Progenitor cell of endocrine pancreas (in vitro differentiated cells): ENCODE measurements at places on chromosomes 5 and 9. TPM values are rescaled to one million over a fixed set of nuclear protein-coding genes. Genes with fewer than 3 reads are reported as not detected.

GRCh38 chr5:57259704-57260103 lies 85.8 kb downstream of the GPBP1 start:
- peaks cover 10% of the 10 kb centered on the region for H3K4me1 ChIP-seq
- no peaks in the 10 kb centered on the region for H3K27me3 ChIP-seq
- no peak for DNase-seq
- H3K4me3 ChIP-seq, result no peak overlapping the region
- no peak overlapping the region for H3K27ac ChIP-seq

Gene SPAG8
- 2.9 and 3.2 TPM in 2 replicates for total RNA-seq

- DNase-seq, result no peak
- H3K27me3 ChIP-seq, result peaks cover 15% of the 10 kb centered on the region
- no peak overlapping the region for H3K27ac ChIP-seq
These were observed 435.9 kb upstream of the TLE4 start for GRCh38 chr9:79135681-79136415.

- H3K4me1 ChIP-seq, result no peaks in the 10 kb centered on the region
- H3K36me3 ChIP-seq, result no peaks in the 10 kb centered on the region
- H3K4me3 ChIP-seq, result no peak overlapping the region
These were observed 81.3 kb upstream of the IRX4 start for GRCh38 chr5:1963941-1964451.

DNA sequence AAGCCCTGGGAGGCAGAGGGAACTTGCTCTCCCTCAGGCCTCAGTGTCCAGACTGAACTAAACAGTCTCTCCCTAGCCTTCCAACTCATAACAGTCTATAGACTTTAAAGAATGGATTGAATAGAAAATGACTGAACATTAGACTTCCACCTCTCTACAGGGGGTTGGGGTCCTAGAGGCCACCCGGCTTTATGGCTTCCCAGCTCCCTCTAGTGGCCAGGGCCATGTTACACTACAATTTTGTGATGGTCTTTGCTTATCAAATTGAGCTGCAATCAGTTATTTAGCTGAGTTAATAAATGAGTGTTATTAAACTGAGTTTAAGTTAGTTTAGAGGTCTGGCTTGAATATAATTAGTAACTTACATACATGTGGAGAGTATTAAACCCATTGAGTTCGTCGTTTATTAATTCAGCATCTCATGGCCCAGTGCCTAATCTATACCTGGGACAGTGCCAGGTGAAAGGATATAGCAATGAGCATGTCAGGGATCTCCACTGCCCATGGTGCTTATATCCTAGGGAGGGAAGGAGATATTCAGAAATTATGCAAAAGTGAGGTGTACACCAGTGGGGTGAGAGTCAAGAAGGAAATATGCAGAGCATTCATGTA lies 105.2 kb downstream of the SH3TC2 start:
- H3K36me3 ChIP-seq, result no peaks in the 10 kb centered on the region
- H3K4me3 ChIP-seq, result no peak overlapping the region
- peaks cover 24% of the 10 kb centered on the region for H3K27me3 ChIP-seq
- peak; percentile 32 for DNase-seq
- no peaks in the 10 kb centered on the region for H3K4me1 ChIP-seq

Gene SEMA6A
- 89.9 and 105 TPM in 2 replicates for total RNA-seq

Gene TSPAN17
- total RNA-seq, result 37.3 and 37.5 TPM in 2 replicates

- H3K27ac ChIP-seq, result no peak overlapping the region
- peaks cover under 1% of the 10 kb centered on the region for H3K4me1 ChIP-seq
- no peak for DNase-seq
These were observed 1704.8 kb upstream of the CDH9 start for GRCh38 chr5:28743025-28743715.

Gene JAKMIP2
- 5.0 and 6.0 TPM in 2 replicates for total RNA-seq

DNA sequence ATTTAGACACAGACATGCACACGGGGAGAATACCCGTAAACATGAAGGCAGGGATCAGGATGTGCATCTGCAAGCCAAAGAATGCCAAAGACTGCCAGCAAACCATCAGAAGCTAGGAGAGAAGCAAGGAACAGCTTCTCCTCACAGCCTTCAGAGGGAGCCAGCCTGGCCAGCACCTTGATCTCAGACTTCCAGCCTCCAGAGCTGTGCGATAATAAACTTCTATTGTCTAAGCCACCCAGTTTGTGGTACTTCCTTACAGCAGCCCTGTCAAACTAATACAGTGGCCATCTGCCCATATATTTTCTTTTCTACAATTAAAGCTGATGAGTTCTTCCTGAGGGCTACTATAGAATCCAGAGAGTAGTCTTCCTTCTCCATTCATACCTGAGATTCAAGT lies 135.0 kb downstream of the SNCAIP start:
- H3K27me3 ChIP-seq, result no peaks in the 10 kb centered on the region
- H3K36me3 ChIP-seq, result peaks cover 6% of the 10 kb centered on the region
- no peak for DNase-seq
- no peak overlapping the region for H3K27ac ChIP-seq

GRCh38 chr9:26261503-26262330 lies 583.5 kb upstream of the TUSC1 start:
- no peak for DNase-seq
- H3K27me3 ChIP-seq, result no peaks in the 10 kb centered on the region
- peaks cover 6% of the 10 kb centered on the region for H3K4me1 ChIP-seq
- H3K36me3 ChIP-seq, result no peaks in the 10 kb centered on the region
- H3K4me3 ChIP-seq, result no peak overlapping the region

DNA sequence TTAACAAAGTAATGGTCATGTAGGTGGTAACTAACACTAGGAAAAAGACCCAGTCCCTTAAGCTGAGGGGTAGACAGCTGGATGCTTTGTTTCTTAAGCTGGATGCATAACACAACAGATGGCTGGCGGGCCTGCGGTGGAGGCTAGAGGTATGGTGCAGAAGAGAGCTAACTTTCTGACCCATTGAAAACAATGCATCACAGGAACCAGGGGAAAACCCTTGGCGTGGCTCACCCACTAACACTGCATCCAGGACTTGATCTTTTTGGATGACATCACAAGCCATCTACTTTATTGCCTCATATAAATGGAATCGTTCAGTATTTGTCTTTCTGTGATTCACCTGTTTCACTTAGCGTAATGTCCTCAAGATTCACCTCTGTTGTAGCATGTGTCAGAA lies 138.7 kb downstream of the AUH start:
- peaks cover 5% of the 10 kb centered on the region for H3K36me3 ChIP-seq
- H3K4me3 ChIP-seq, result no peak overlapping the region
- H3K27me3 ChIP-seq, result no peaks in the 10 kb centered on the region
- no peaks in the 10 kb centered on the region for H3K4me1 ChIP-seq
- no peak overlapping the region for H3K27ac ChIP-seq
- no peak for DNase-seq

GRCh38 chr5:13664377-13664776 lies 280.1 kb downstream of the DNAH5 start:
- H3K4me1 ChIP-seq, result peaks cover 15% of the 10 kb centered on the region
- H3K27ac ChIP-seq, result no peak overlapping the region
- H3K36me3 ChIP-seq, result no peaks in the 10 kb centered on the region
- DNase-seq, result no peak
- no peaks in the 10 kb centered on the region for H3K27me3 ChIP-seq
- H3K4me3 ChIP-seq, result no peak overlapping the region

Gene FAM221B
- not detected in 2 replicates for total RNA-seq

- H3K27me3 ChIP-seq, result no peaks in the 10 kb centered on the region
- H3K27ac ChIP-seq, result no peak overlapping the region
- DNase-seq, result no peak
- no peak overlapping the region for H3K4me3 ChIP-seq
- H3K36me3 ChIP-seq, result no peaks in the 10 kb centered on the region
These were observed 789.9 kb upstream of the C9orf72 start for GRCh38 chr9:28363151-28363562.

Gene CHD1
- total RNA-seq, result 61.0 and 62.7 TPM in 2 replicates

GRCh38 chr9:87686520-87687090 lies 39.3 kb upstream of the CTSL start:
- H3K36me3 ChIP-seq, result peaks cover 53% of the 10 kb centered on the region
- no peak for DNase-seq
- peaks cover 4% of the 10 kb centered on the region for H3K4me1 ChIP-seq
- H3K27me3 ChIP-seq, result no peaks in the 10 kb centered on the region
- H3K4me3 ChIP-seq, result no peak overlapping the region
- H3K27ac ChIP-seq, result no peak overlapping the region

DNA sequence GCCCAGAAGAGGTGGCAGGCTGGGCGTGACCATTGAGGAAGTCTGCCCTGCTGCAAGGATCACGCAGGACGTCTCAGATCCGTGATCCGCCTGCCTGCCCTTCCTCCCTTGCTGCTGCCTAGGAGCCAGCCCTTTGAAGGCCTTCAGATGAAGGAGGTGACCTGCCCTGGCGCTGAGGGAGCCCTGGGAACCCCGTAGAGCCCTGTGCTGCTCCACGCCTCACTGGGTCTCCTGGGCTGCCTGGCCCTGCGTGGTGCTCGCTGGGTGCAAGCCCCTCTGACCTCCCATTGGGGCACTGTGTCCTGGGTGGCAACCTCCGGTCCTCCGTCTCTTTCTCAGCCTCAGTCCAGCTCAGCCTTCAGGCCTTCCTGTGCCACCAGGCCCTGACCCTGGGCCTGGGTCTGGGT lies 295.3 kb upstream of the IRX4 start:
- DNase-seq, result no peak
- no peak overlapping the region for H3K27ac ChIP-seq
- H3K27me3 ChIP-seq, result peaks cover 59% of the 10 kb centered on the region
- H3K36me3 ChIP-seq, result no peaks in the 10 kb centered on the region
- peaks cover 5% of the 10 kb centered on the region for H3K4me1 ChIP-seq

GRCh38 chr9:116594547-116594946 lies 92.6 kb upstream of the TRIM32 start:
- no peaks in the 10 kb centered on the region for H3K27me3 ChIP-seq
- no peaks in the 10 kb centered on the region for H3K4me1 ChIP-seq
- DNase-seq, result no peak
- H3K4me3 ChIP-seq, result no peak overlapping the region

Gene OSMR
- 0.19 and 0.82 TPM in 2 replicates for total RNA-seq

Gene ZDHHC21
- total RNA-seq, result 20.0 and 21.2 TPM in 2 replicates

GRCh38 chr5:135127439-135128240 lies 93.6 kb upstream of the PITX1 start:
- DNase-seq, result no peak
- no peaks in the 10 kb centered on the region for H3K36me3 ChIP-seq
- no peak overlapping the region for H3K4me3 ChIP-seq
- no peak overlapping the region for H3K27ac ChIP-seq
- peaks cover 12% of the 10 kb centered on the region for H3K4me1 ChIP-seq

DNA sequence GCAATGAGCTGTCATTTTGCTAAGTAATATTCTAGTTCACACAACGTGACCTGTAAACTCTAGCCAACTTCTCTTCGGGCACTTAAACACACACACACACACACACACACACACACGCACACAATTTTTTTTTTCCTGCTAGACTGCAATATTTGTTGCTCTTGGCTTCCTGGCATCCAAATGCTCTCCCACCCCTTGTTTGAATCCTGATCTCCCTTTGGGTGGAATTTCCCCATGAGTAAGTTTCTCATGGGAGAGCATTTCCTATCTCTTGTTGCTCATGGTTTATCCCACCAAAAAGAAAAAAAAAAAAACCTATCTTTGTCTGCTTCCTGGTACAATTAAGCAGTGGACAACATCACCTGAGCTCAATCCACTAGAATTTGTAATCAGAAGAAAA lies 54.7 kb upstream of the TSLP start:
- H3K4me3 ChIP-seq, result no peak overlapping the region
- no peak for DNase-seq
- H3K27me3 ChIP-seq, result peaks cover 3% of the 10 kb centered on the region

GRCh38 chr9:87878989-87879511 lies 3.6 kb upstream of the SPATA31E1 start:
- H3K27ac ChIP-seq, result no peak overlapping the region
- peaks cover 2% of the 10 kb centered on the region for H3K4me1 ChIP-seq
- H3K27me3 ChIP-seq, result no peaks in the 10 kb centered on the region
- no peaks in the 10 kb centered on the region for H3K36me3 ChIP-seq

Gene ZDHHC11
- total RNA-seq, result 44.3 and 47.6 TPM in 2 replicates

DNA sequence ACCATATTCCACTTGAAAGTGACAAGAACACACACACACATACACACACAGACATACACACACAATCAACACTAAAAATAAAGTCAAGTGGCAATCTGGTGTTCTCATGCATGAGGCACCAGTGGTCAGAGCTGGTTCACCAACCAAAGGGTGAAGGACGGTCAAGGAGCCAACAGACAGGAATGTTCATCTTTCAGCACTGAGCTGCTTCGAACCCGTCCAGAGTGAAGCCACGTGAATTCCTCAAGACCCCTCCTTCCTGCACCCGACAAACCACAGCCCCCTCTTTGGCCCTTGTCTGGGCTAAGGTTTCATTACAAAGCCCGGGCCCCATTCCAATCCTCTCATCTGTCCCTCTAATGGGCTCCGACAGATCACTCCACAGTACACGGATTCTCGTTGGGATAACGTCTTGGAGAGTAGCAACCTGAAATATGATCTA lies 84.5 kb upstream of the SMIM23 start:
- no peak overlapping the region for H3K4me3 ChIP-seq
- no peaks in the 10 kb centered on the region for H3K4me1 ChIP-seq

GRCh38 chr9:107243742-107244141 lies 39.3 kb upstream of the RAD23B start:
- H3K36me3 ChIP-seq, result no peaks in the 10 kb centered on the region
- no peak for DNase-seq
- peak overlapping the region; percentile 85 for H3K27ac ChIP-seq
- no peaks in the 10 kb centered on the region for H3K27me3 ChIP-seq
- no peak overlapping the region for H3K4me3 ChIP-seq
